ENCODE measurements at places on chromosomes 6 and 20.

GRCh38 chr20:311609-312008 lies 13.7 kb upstream of the SOX12 start:
- no peak for DNase-seq

DNA sequence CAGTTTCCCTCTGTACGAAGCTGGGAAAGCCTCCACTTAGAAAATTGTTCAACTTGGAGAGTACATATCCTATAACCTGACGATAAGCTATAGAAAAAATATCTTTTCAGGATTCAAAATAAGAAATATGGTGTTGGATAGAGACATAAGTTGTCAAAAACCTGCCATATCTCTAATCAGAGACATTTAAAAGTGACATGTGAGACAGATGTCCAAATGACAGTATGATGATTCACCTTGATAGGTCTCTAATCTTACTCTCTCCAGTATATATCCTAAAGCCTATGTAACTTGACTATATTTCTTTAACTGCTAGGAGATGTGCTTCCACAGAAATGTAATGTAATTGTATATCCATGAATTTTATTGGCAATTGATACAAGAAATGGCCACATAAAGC lies 932.4 kb upstream of the MAN1A1 start:
- no peak for DNase-seq

- peak; percentile 24 for DNase-seq
These were observed 118.0 kb downstream of the OPRM1 start for GRCh38 chr6:154157082-154157481.

DNA sequence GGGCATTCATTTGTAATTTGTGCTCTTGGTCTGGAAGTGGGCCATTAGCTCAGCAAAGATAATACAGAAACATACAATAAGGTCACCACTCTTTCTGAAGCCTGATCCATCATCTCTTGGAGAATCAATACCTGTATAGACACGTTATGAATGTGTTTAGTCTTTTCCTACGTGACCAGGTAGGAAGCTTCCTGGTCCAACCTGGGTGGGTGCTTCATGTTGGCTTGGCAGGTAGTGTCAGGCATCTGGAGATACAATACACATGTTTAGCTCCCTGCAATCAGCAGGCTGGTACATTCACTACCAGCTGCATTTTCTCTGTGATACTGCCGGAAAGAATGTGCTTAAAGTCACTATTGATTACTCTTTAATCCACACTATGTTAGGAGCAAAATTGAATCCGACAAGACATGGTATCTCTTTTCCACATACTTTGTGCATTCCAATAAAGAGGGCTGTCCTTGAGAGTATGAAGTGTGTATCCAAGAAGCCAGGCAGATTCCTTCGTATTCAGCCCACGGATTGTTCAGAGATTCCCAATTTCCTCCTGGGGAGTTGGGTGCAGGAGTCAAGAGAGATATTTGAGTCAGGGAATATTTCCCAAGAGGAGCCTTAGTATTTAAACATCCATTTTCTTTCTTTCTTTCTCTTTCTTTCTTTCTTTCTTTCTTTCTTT lies 49.9 kb upstream of the RANBP9 start:
- DNase-seq = no peak

GRCh38 chr6:845566-845965 lies 152.6 kb upstream of the EXOC2 start:
- DNase-seq = no peak

DNA sequence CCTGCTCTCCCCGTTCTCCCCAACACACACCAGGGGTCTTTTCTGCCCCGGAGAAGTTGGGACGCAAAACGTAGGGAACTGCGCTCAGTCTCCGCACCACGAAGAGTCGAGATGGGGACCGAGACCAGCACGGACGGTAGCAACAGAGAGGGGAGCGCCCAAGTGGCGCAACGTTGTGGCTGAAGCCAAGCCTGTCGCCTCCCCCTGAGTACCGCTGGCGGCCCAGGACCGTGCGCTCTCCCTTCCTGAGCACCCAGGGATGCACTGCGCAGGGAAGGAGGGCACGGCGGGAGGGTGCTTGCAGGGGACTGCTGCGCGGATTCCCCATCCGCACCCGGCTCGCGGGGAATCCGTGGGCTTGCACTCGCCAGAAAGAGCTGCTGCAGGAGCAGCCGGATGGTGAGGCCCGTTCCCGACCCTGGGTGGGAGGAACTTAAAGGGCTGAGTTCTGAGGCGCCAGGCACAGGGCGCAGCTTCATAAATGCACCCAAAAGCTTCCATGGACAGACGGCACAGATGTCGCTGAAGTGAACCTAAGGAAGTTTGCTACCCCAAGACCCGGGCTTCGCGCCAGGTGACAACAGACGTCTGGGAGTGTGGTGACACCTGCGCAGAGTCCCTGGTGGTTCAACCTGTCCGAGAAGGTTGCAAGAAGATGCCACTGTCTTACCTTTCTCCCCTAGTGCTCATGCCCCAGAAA lies 178.7 kb downstream of the TBXT start:
- no peak for DNase-seq

DNA sequence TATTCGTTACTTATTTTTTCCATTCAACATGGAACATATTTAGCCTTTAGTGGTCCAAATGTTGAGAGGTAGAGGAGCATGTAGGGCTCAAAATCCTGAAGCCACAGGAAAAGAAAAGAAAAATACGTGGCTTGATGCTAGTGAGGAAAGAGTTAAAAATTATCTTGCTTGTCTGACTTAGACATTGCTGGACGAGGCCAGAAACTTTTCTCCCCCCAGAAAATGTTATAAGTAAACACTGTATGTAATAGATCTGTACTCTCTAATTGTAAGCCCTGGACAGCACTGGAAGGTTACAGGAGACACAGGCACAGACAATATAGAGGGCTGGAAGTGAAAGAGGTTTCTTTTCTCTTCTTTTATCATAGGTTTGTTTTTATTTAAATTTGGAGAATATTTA lies 165.6 kb downstream of the ZFP64 start:
- DNase-seq = no peak

DNA sequence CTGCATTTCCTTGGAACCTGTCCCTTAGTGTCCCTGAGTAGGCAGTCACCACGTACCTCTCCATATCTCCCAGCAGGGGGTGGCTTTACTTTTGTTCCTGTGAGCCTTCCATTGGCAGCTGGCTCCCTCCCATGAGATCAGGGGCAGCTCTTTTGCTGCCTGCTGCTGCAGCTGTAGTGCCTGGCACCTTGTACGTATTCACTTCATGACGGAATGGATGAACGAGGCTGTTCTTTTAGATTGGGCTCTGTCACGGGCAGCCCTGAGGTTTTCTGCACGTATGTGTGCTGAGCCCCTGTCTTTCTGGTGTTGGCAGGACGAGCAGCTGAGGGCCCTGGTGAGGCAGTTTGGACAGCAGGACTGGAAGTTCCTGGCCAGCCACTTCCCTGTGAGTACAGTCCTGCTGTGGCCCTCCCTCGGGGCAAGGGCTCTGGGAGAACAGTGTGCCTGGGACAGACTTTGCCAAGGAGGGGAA lies 14.6 kb downstream of the MYBL2 start:
- no peak for DNase-seq

- DNase-seq = no peak
These were observed 94.2 kb downstream of the CDS2 start for GRCh38 chr20:5221061-5221430.

DNA sequence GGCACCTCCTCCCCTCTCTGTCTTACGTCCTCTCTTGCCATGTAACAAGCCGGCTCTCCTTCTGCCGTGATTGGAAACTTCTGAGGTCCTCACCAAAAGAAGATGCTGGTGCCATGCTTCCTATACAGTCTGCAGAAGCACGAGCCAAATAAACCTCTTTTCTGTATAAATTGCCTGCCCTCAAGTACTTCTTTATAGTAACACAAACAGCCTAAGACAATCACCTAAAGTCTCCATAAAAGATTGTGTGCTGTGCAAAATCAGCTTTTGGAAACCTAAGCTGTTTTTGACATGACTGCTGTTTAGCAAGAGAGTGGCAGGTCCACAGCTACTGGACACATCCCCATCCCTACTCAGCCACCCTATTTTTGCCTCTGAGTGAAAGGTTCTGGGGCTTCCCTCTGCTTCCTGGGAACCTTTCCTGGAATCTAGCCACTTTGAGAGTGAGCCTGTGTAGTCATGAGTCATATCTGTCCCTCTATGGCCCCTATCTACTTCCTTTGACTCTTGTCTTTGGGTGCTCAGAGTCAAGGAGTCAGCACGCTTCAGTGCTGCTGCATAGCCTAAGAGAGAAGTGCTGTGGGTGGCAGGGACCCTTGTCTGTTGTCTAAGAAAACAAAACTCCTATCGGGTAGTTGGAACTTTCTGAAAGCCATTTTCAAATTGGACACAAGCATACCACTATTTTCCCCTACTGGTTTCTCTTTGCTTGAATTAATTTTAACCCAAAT lies 110.0 kb downstream of the PPP1R14C start:
- DNase-seq = no peak

DNA sequence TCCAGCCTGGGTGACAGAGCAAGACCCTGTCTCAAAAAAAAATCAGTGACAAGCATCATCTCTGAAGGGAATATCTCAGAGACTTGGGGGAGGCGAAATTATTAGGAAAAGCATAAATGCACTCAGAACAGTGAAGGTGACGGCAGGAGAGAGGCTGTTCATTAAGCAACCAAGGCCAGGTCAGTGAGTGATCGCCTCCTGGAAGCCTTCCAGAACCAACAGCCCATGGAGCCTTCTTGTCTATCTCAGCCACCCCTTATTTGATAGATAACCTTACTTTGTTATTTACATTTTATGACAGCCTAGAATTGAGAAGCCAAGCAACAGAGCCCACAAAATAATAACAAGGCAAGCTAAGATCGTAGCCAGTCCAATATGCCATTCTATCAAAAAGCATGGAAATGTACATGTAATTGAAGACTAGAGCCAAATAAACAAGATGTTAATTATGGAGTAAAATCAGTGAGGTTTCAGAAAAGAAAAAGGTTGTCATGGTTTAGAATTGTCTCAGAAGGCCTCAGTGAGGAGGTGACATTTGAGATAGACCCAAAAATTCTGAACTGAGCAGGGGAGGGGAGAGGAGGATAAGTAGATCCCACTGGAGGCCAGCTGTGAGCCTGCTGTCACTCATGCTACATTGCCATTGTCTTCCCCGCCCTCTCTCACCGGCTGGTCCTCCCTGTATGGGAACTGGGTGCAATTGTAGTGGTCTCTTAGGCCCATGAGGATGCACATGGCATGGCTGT lies 17.8 kb downstream of the BNIP5 start:
- no peak for DNase-seq

DNA sequence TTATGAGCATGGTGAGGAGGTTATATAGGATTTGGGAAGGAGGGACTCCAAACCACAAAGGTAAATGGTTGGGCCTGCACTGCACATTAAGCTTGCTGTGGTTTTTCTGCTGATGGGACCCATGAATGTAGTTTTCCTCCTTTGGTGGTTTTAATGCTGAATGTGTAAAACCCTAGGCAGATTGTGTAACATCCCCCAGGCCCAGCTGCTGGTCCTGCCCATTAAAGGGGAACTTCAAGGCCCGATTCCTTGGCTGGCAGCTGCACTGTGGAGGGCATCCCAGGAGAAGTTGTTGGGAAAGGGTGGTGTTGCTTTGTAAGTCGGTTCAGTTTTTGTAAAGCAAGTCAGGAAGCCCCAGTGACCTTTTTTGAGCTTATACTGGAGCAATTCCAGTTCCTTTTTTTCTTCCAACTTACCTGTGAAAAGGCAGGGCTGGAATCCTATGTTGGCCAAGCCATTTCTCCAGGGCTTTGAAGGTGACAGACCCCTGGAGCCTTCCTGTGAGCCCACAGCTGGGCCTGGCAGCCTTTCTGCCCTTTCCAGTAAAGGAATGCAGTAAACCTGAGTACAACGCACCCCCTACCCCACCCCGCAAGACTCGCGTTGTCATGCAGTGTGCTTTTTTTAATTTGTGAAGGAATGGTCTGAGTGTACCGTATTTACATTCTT lies 43.1 kb upstream of the NAA20 start:
- no peak for DNase-seq

GRCh38 chr6:19297880-19298279 lies 539.3 kb upstream of the ID4 start:
- DNase-seq = no peak

DNA sequence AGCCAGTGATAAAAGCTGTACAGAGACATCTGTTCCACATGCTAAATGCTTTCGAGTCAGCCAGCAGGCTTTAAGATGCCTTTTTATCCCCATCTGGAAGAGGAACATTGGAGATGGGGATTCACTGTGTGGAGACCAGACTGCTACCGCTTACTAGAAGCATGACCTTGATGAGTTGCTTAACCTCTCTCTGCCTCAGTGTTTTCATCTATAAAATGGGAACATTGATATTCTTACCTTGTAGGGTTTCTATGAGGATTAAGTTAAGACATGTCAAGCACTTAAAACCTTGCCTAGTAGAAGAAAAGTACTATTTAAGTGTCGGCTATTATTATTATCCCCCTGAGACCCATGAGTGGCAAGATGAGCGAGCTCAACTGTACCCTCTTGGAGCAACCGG lies 165.3 kb upstream of the SNX9 start:
- DNase-seq = no peak

- DNase-seq = no peak
These were observed 15.2 kb upstream of the SSR1 start for GRCh38 chr6:7328243-7328642.

DNA sequence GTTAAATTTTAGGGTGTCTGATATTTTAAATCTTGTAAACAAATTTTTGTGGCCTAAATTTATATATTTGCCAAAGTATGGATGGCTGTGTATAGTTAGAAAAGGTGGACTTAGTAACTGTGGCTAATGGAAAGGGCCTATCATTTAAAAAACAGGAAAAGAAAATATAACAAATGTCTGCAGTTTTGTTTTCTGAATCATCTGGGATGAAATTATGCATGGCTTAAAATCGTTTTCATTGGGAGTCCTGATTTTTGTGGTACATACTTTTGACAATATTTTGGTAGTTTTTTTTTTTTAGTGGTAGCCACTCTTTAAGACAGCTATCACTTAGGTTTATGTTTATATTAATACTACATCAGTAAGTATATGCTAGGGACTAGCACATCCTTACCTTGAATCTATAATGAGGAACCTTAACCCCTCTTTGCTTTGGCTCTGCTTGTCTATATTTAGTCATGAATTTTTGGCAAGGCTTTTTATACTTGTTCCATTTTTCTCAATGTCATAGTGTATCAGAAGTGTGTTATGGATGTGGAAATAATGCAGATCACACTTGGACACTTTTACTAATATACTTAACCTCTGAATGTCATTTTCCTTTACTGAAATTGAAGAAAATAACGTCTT lies 5.6 kb downstream of the ARID1B start:
- no peak for DNase-seq

DNA sequence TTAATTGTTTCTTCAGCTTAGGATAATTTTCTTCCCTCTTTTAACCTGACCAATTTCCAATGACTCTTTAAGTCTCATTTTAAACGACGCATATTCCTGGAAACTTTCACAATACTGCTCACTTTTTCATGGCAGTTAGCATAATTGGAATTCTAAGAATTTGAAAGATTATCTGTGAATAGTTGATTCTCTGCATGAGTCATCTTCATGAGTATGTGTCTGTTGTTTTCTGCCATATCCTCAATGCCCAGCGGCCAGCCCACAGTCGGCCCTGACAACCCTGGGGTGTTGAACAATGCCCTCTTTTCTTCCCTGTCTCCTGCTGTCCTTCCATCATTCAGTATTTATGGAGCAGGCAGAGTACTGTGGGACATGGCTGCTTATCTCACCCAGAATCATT lies 554.2 kb downstream of the CDH26 start:
- no peak for DNase-seq

All from stimulated activated CD4-positive, alpha-beta T cell treated with anti-CD3 and anti-CD28 coated beads, Interleukin-4, amount 100 ng/mL, for 24 hours (primary cell).